ENCODE measurements at places on chromosomes 1 and 21.

- DNase-seq: no peak
These were observed 75.9 kb downstream of the DHRS3 start for GRCh38 chr1:12542138-12542465.

DNA sequence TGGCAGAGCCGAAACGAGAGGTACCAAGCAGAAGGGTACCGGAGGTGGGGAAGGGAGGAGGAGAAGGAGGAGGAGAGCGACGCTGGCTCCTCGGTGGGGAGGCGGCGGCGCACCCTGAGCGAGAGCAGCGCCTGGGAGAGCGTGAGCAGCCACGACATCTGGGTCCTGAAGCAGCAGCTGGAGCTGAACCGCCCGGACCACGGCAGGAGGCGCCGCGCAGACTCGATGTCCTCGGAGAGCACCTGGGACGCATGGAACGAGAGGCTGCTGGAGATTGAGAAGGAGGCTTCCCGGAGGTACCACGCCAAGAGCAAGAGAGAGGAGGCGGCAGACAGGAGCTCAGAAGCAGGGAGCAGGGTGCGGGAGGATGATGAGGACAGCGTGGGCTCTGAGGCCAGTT, 32.4 kb downstream of the STYXL2 start:
- DNase-seq: no peak

DNA sequence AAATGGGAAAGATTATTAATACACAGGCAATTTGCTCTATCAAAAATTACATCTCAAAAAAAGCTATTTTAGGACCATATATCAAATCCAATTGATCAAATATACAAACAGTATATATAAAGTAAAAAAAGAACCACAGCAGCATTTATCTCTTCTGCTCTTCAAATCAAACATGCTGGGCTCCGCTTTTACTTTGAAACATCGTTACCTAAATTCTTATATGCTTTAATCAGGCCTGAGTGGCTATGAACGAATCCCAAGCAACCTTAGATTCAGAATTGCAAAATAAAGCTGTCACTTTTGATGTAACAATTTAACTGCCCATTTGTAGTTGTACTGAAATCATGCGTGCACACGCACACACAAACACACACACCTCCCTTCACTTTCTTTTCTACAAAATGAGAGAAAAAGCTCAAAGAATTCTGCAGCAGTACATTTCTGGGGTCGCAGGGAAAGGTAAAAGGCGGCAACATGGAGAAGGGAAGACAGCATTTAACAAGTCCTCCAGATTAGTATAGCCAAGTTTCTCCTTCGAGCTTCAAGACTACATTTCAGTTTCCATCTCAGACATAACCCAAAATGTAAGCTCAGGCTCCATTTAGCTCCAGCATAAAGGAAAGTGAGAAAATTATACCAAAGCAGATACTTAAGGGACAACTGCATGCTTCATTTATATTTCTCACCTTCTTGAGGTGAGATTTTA, 92.2 kb upstream of the TTC39A start:
- no peak for DNase-seq

GRCh38 chr1:231722356-231722755, 95.8 kb downstream of the DISC1 start:
- DNase-seq: no peak

GRCh38 chr21:25756190-25756932, 21.6 kb downstream of the GABPA start:
- no peak for DNase-seq

- no peak for DNase-seq
These were observed 24.1 kb downstream of the FAM163A start for GRCh38 chr1:179767177-179767581.

DNA sequence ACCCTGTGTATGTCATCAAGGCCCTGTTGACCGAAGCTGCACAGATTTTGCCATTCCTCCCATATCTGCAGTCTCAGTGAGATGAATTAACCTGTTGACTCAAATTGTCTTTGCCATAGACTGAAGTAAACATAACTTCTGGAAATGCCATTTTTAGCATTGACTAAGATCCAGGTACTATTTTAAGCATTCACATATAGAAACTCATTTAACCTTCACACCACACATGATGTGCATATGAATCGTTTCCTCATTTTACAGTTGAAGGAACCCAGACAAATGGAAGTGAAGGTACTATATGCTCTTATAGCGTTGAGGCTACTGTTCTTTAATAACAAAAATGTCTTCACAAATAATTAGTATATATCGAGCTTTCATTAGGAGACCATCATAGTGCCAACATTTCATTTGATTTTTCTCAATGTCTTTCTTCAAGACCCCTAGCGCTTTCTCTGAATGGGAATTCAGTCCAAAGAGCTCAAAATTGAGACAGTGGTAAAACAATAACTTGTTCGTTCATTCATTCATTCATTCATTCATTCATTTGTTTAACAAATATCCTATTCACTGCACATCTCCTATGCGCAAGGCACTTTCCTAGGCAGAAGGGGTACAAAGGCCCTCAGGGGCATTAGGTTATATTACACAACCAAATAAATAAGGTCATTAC, 444.7 kb downstream of the ADGRL2 start:
- no peak for DNase-seq

DNA sequence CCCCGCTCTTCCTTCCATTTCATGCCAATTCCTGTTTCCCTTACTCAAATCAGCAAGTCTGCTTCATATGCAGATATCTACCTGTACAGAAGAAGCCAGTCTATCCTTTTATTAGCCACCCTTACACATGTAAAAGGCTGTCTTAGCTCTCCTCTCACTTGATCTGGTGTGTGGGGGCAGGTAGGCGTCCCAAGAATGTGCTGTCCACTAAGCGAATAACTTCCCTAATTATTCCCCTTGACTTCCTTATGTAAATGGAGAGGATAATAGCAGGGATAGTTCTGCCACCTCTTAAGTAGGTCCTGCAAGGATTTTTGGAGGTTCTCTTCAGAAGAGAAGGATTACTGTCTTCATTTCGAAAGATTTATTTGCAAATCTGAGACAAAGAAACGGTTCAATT, 160.4 kb downstream of the TTLL7 start:
- no peak for DNase-seq

Measured in NCI-H345 (cell line).